ENCODE measurements at places on chromosomes 4 and X. TPM values are rescaled to one million over a fixed set of nuclear protein-coding genes. Genes with fewer than 3 reads are reported as not detected.

- H3K36me3 ChIP-seq, result no peaks in the 10 kb centered on the region
- no peak for DNase-seq
- no peaks in the 10 kb centered on the region for H3K4me1 ChIP-seq
- no peaks in the 10 kb centered on the region for H3K27me3 ChIP-seq
These were observed 58.4 kb downstream of the AMELX start for GRCh38 chrX:11351375-11352295.

DNA sequence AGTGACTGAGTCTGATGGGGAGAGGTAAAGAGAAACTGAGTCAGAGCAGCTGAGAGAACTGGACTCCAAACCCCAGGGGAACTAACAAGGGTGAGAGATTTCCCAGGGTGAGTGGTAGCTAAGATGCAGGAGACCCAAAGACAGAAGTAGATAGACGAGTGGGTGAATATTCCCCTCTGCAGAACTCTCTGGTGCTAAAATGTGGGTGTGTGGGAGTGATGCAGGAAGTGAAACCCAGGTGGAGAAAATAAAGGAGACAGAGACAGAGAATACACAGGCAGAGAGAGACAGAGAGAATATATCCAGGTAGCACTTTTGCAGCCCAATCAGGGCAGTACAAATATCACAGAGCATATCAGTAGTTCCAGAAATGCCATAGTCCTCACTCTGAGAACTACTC, 212.5 kb upstream of the ZIC3 start:
- H3K27ac ChIP-seq, result no peak overlapping the region
- no peaks in the 10 kb centered on the region for H3K4me1 ChIP-seq
- H3K36me3 ChIP-seq, result no peaks in the 10 kb centered on the region
- no peaks in the 10 kb centered on the region for H3K27me3 ChIP-seq

DNA sequence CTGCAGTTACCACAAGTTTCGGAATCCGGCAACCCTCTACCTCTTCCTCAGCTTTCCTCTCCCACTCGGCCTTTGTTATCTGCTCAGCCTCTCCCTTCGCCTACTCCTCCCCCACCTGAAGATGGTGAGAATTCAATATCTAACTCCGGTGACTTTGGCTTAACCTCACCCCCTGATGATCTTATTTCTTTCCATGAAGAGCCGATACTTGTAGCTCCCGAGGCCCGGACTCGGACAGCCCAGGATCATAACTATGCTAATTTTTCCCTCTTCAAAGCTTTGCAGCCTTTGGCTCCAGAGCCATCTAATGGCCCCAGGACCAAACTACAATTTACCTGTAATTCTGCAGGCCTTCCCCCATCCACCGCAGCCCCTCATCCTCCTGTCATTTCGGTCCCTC, 32.0 kb upstream of the MGST2 start:
- H3K36me3 ChIP-seq, result no peaks in the 10 kb centered on the region
- no peak for DNase-seq
- H3K27ac ChIP-seq, result no peak overlapping the region
- no peaks in the 10 kb centered on the region for H3K4me1 ChIP-seq

DNA sequence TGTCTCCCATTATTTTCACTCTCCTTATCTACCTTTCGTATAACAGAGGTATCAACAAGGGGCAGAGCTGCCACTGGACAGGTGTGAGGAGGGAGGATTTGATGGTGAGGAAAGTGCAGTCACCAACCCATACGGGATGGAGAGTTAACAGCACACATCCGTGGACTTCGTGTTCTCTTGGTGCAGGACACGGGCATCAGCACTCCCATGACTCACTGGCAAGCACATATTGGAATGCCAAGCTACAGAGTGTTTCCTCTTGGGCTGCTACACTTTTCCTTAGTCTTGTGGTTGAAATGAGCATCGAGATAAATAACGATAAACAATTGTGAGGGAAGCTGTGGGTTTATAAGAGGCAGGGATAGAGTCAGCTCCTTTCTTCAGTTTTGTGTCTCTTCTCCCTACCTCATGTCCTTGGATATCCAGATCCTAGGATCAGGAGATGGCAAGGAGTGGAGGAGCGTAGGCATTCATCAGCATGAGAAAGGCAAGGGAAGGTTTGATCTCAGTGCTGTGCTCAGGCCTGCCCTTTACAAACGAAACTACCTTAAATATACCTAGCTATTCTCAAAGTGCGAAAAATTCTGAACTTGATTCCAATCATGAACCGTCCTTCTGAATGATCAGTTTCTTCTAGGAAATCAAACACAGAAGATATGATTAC, 96.3 kb downstream of the ZNF827 start:
- peaks cover 52% of the 10 kb centered on the region for H3K36me3 ChIP-seq
- H3K27ac ChIP-seq, result peak overlapping the region; percentile 15
- DNase-seq, result no peak
- no peaks in the 10 kb centered on the region for H3K27me3 ChIP-seq
- no peak overlapping the region for H3K4me3 ChIP-seq

GRCh38 chrX:21926116-21926515, 14.4 kb upstream of the SMS start:
- H3K27ac ChIP-seq, result no peak overlapping the region
- DNase-seq, result no peak
- H3K4me3 ChIP-seq, result no peak overlapping the region
- H3K4me1 ChIP-seq, result peaks cover 23% of the 10 kb centered on the region
- no peaks in the 10 kb centered on the region for H3K27me3 ChIP-seq
- H3K36me3 ChIP-seq, result peaks cover 6% of the 10 kb centered on the region

DNA sequence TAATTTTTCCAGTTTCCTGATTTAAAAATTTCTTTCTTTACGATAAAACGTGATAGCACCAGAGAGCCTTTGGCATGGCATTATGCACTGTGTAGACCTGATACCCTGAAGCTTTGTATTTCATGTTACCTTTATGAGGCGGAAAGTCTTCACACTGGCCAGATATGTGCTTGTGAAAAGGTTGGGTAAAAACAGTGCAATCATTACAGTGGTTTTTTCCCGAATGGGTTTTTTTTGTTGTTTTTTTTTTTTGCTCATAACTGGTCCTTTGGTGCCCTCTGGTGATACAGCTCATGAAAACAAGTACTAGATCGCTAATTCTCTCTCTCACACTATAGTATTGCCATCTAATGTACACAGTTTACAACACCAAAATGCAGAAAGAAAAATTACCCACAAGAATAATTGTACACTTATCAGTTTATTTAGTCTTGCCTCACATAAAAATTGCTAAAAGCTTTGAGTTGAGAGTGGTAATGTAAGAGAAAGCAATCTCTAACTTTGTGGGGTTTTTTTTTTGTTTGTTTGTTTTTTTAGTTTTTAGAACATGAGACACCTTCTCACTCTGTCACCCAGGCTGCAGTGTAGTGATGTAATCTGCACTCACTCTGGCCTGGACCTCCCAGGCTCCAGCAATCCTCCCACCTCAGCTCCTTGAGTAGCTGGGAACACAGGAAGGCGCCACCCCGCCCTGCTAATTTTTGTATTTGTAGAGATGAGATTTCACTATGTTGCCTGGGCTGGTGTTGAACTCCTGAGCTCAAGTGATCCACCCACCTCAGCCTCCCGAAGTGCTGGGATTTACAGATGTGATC, 21.3 kb downstream of the SPCS3 start:
- DNase-seq, result peak; percentile 28
- H3K27me3 ChIP-seq, result no peaks in the 10 kb centered on the region
- H3K4me3 ChIP-seq, result no peak overlapping the region
- no peaks in the 10 kb centered on the region for H3K4me1 ChIP-seq

DNA sequence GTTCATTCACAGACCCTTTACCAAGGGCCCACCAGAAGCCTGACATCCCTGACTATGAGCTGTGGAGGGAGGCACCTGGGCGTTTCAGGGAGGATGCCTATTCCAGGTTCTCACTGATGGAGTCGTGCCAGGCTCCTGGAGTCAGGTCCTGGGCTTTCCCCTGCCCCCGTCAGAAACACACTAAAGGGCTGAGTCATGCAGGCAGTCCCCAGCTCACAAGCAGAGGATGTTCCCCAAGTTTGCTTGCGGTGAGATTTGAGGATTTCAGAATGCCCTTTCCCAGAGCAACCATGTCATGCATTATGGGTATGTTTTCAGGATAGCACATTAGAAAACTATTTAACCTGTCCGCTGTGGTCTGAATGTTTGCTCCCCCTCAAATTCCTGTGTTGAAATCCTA, 45.2 kb downstream of the FHDC1 start:
- H3K4me1 ChIP-seq, result no peaks in the 10 kb centered on the region
- H3K4me3 ChIP-seq, result no peak overlapping the region
- H3K27me3 ChIP-seq, result peaks cover 2% of the 10 kb centered on the region
- no peak overlapping the region for H3K27ac ChIP-seq
- no peak for DNase-seq

- H3K4me1 ChIP-seq, result peaks cover 53% of the 10 kb centered on the region
- H3K27ac ChIP-seq, result peak overlapping the region; percentile 94
- DNase-seq, result peak; percentile 78
- peaks cover 19% of the 10 kb centered on the region for H3K27me3 ChIP-seq
These were observed 4.2 kb upstream of the LEF1 start for GRCh38 chr4:108172753-108173598.

GRCh38 chr4:23932901-23933308, 43.1 kb upstream of the PPARGC1A start:
- no peaks in the 10 kb centered on the region for H3K4me1 ChIP-seq
- no peak overlapping the region for H3K27ac ChIP-seq
- DNase-seq, result no peak
- no peak overlapping the region for H3K4me3 ChIP-seq

DNA sequence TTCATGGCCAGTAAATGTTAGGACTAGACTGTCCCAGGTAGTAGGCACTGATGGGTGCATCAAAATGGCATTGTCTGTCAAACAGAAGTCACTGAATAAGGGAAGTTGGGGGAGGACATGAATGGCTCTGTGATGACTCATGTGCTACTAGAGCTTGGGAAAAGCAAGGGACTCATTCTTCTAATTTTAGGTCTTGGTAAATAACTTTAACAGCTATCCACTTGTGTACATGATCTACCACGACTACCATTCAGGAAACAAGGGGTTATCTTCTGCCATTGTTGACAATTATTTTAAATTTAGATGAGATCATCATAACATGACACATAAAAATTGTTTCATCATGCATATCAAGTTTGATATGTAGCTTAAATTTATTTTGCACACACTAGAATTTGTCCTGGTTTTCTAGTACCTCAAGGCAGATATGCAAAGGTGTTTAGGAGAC, 6.3 kb downstream of the AREG start:
- no peak overlapping the region for H3K4me3 ChIP-seq
- peaks cover 3% of the 10 kb centered on the region for H3K27me3 ChIP-seq
- DNase-seq, result no peak
- no peaks in the 10 kb centered on the region for H3K36me3 ChIP-seq
- no peak overlapping the region for H3K27ac ChIP-seq

GRCh38 chrX:78357342-78358055, 30.1 kb upstream of the CYSLTR1 start:
- no peaks in the 10 kb centered on the region for H3K4me1 ChIP-seq
- no peak overlapping the region for H3K4me3 ChIP-seq
- no peak for DNase-seq
- no peaks in the 10 kb centered on the region for H3K27me3 ChIP-seq
- H3K27ac ChIP-seq, result no peak overlapping the region
- H3K36me3 ChIP-seq, result no peaks in the 10 kb centered on the region

ANXA3 gene
- total RNA-seq, result 2.9 TPM

CUL4B gene
- 29.3 TPM for total RNA-seq

GLRA3 gene
- not detected for total RNA-seq

MMRN1 gene
- total RNA-seq, result 0.63 TPM

MAGEB10 gene
- not detected for total RNA-seq

BGN gene
- not detected for total RNA-seq

P2RY8 gene
- 62.9 TPM for total RNA-seq
